ENCODE measurements at places on chromosomes 12 and 14.
A peak's percentile ranks its signal among the peaks of the same experiment; 100 is the strongest.

DNA sequence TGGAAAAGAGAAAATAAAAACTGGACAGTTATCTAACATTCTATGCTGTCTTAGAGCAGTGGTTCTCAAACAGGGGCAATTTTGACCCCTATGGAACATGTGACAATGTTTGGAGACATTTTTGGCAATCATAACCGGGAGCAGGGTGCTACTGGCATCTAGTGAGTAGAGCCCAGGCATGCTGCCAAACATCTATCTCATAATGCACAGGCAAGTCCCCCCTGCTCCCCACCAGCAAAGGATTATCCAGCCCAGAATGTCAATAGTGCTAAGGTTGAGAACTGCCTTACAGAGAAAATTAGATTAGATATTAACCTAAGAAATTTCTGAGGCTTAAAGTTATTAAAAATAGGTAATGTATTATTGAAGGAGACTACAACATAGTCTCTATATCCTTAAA lies 22.9 kb upstream of the CATSPERB start:
- no peaks in the 10 kb centered on the region for H3K36me3 ChIP-seq
- no peaks in the 10 kb centered on the region for H3K4me1 ChIP-seq
- H3K27me3 ChIP-seq: no peaks in the 10 kb centered on the region
- no peak for DNase-seq

GRCh38 chr14:49971156-49972130 lies 78.6 kb downstream of the ARF6 start:
- DNase-seq: peak; percentile 66
- H3K27ac ChIP-seq: peak overlapping the region; percentile 54
- H3K4me3 ChIP-seq: peak overlapping the region; percentile 41
- H3K36me3 ChIP-seq: no peaks in the 10 kb centered on the region

- no peak overlapping the region for H3K27ac ChIP-seq
- no peaks in the 10 kb centered on the region for H3K36me3 ChIP-seq
- H3K4me1 ChIP-seq: no peaks in the 10 kb centered on the region
Measured at GRCh38 chr12:19800884-19801283, 361.6 kb downstream of the AEBP2 start.

GRCh38 chr14:95523051-95523814 lies 6.8 kb upstream of the SYNE3 start:
- peaks cover 80% of the 10 kb centered on the region for H3K4me1 ChIP-seq
- H3K36me3 ChIP-seq: no peaks in the 10 kb centered on the region
- no peak for DNase-seq
- peak overlapping the region; percentile 54 for H3K4me3 ChIP-seq
- H3K27me3 ChIP-seq: no peaks in the 10 kb centered on the region
- peak overlapping the region; percentile 51 for H3K27ac ChIP-seq

All from CD8-positive, alpha-beta memory T cell (primary cell).